Naive thymus-derived CD8-positive, alpha-beta T cell (primary cell): ENCODE measurements at places on chromosomes 7 and 10.
A peak's percentile ranks its signal among the peaks of the same experiment; 100 is the strongest.

- no peak for DNase-seq
- no peak overlapping the region for H3K27ac ChIP-seq
- no peaks in the 10 kb centered on the region for H3K36me3 ChIP-seq
- no peaks in the 10 kb centered on the region for H3K27me3 ChIP-seq
- no peak overlapping the region for H3K4me3 ChIP-seq
Measured at GRCh38 chr7:157897681-157898080, 560.9 kb downstream of the DNAJB6 start.

DNA sequence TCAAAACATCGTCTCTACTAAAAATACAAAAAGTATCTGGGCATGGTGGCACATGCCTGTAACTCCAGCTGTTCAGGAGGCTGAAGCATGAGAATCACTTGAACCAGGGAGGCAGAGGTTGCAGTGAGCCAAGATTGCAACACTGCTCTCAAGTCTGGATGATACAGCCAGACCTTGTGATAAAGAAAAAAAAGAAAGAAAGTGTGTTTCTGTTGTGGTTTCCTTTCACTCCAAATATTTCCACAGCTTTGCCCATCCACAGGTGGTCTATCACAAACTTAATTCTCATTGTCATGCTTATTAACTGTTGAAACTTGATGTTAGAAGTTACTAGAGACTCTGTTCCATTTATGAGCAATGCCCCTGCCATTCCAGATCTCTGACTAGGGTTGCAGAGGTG, 316.0 kb upstream of the SEMA3C start:
- H3K36me3 ChIP-seq = no peaks in the 10 kb centered on the region
- no peaks in the 10 kb centered on the region for H3K27me3 ChIP-seq
- DNase-seq = no peak
- H3K27ac ChIP-seq = no peak overlapping the region
- no peaks in the 10 kb centered on the region for H3K4me1 ChIP-seq
- H3K4me3 ChIP-seq = no peak overlapping the region

GRCh38 chr10:13001041-13001886, at the start of gene CCDC3:
Gene CCDC3, minus strand, starts transcription at chr10:13001713. Its CDS starts 143 bp downstream, at chr10:13001570.
- no peaks in the 10 kb centered on the region for H3K36me3 ChIP-seq
- DNase-seq = no peak
- peaks cover 7% of the 10 kb centered on the region for H3K4me1 ChIP-seq

DNA sequence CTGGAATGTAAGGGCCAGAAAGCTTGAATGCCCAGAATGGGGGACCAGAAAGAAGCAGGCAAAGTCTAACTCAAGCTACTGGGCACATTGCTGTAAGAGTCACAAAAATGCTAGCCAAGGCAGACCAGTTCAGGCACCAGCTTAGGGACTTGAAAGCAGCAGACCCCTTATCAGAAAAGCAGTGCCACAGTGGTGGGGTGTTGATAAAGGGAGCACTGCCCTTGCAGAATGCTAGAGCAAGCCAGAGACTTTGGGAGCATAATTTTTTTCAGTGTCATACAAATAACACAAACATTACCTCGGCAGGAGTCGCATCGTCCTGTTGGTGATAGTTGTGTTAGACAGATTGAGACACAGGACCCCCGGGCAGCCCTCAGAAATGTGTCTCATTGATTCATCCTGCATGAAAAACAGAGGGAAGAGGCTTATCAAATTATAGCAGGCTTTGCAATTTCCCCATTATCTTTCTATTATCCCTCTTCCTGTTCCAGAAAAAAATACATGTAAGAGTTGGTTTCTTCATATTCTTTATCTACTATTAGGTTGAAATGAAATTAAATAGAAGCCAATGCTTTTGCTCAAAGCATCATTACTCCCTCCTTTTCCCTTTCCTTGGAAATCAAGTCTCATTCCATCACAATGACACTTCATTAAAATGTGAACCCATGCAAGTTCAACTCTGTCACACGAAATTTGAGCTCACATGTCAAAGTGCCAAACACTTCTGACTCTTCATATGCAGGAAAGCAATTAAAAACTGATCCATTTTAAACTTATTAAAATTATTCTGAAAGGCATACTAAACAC, 13.4 kb downstream of the LRRC17 start:
- H3K27me3 ChIP-seq = no peaks in the 10 kb centered on the region
- H3K4me3 ChIP-seq = no peak overlapping the region
- DNase-seq = no peak
- no peaks in the 10 kb centered on the region for H3K36me3 ChIP-seq
- H3K27ac ChIP-seq = no peak overlapping the region
- H3K4me1 ChIP-seq = no peaks in the 10 kb centered on the region

DNA sequence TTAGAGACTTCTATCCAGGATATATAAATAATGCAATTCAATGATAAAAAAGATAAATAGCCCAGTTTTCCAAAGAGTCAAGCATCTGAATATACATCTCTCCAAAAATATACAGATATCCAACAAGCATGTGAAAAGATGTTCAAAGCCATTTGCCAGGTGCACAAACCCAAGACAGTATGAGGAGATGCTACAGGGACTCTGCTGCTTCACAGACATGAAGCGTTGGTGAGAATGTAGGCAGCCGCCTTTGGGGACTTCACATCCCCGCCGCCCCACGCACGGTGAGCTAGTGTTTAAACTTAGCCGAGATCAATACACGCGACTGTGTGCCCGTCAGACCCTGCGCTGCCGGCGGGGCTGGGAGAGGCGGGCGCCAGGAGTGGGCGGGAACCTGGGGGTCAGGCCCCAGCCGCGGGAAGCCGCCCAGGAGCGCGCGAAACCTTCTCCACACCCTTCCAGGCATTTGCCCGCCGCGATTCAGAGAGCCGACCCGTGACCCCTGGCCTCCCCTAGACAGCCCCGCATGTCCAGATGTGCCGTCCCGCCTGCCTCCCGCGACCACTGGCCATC, 927 bp upstream of the ALOX5 start:
- peak; percentile 10 for DNase-seq
- peak overlapping the region; percentile 89 for H3K4me3 ChIP-seq
- H3K36me3 ChIP-seq = no peaks in the 10 kb centered on the region
- peaks cover 18% of the 10 kb centered on the region for H3K4me1 ChIP-seq
- H3K27me3 ChIP-seq = peaks cover 47% of the 10 kb centered on the region
- peak overlapping the region; percentile 72 for H3K27ac ChIP-seq

GRCh38 chr10:111875725-111876124, 307.8 kb downstream of the GPAM start:
- no peak overlapping the region for H3K27ac ChIP-seq
- peaks cover 6% of the 10 kb centered on the region for H3K36me3 ChIP-seq
- no peak overlapping the region for H3K4me3 ChIP-seq
